ENCODE measurements at places on chromosomes 4 and X.

DNA sequence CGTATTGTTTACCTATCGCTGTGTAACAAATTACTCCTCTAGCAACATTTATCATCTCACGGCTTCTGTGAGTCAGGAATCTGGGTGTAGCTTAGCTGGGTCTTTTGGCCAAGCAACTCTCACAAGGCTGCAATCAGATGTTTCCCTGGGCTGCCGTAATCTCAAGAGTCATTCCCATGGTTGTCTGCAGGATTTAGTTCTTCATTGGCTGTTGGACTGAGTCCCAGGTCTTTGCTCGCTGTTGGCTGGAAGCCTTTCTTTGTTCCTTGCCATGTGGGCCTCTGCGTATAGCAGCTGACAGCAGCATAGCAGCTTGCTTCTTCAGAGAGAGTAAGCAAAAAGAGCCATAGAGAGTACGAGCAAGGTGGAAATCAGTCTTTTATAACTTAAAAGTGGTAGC, 16.8 kb downstream of the POLR2B start:
- DNase-seq, result no peak

DNA sequence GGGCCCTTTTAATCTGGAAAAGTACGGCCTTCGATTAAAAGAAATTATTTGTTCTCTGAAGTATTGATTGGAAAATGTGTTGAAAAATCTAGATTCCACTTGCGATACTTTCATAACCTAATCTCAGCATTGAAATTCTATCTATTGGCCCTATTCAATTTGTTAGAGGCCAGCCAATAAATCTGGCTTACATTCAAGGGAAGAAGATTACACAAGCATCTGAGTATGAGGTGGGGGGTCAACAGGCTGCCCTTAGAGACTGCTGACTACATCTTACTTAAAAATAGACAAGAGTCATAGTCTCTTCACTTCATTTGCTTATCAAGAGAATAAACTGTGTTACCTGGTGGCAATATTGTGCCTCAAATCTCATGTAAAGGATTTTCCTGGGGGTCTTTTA, 248.0 kb upstream of the KCNIP4 start:
- no peak for DNase-seq

- no peak for DNase-seq
Observed at GRCh38 chr4:89658701-89659024, 178.3 kb downstream of the SNCA start.

DNA sequence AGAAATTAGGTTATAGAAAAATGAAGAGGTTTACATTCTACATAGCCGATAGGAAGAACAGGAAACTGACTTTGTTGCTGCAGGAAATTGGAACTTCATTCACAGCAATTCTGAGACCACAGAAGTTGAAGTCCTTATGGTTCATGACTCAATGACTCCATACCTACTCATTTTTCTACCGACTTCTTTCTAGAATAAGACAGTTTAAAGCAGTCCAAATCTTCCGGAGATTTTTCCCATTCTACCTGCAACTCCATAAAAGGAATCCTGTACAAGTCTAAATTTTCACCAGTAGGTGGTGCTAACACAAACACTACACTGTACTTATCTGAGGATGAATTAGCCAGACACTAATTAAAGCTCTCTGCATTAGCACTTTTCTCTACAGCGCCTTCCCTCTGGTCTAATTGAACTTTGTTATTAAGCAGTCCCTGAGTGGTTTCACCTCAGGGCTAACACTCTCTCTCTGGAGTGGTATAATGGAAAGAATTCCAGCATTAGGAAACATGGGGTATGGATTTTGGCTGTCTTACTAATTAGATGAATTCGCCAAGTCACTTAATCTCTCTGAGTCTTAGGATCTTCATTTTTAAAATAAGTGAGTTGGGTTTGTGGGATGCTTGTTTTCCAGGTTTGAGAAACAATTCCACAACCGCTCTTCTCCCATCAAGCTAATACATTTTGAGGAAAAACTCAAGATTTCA, 167.9 kb downstream of the SMIM20 start:
- no peak for DNase-seq

DNA sequence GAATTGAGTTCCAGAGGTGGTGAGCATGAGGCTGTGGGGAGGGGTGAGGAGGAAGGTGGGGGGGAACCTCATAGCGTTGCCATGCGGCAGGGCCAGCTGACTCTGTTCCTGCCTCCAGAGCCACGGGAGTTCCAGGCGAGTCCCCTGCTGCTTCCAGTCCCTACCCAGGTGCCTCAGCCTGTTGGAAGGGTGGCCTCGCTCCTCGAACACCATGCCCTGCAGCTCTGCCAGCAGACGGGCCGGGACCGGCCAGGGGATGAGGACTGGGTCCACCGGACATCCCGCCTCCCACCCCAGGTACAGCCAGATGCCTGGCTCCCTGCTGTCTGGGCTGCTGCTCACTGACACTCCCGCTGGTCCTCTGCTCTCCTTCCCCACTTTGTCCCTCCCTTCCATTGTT, 7.9 kb downstream of the CCDC22 start:
- DNase-seq, result no peak

DNA sequence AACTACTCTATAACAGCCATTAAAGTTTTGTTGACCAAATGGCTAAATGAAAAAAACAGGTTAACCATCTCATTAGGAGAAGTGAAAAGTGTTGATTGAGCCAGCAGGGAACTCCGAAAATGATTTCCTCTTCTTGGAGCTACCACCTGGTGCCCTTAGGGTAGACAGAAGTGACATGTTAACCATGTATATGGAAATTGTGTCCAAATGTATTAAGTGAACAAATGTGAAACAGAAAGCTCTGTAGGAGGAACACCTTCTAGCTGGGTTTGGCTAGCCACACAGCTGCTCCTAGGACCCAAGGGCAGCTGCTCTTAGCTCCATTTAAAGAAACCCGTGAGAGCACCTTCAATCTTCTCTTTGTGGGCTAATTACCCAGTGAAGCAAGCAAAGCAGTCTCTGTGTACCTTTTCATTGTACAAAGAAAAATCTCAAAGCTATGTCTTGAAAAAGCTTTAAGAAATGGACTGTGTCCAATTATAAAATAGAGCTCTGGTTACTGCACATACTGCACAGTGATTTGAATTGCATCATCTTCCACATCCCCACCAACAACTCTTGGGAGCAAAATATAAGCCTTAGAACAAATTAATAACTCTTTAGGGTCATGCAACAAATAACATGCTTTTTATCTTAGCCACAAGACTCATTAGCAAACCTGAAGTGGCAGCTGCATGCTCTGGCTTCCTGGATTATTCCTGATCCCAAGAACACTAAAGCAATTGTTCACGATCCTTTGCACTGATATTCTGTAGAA, 59.2 kb upstream of the PARM1 start:
- no peak for DNase-seq
